Fibroblast of skin of right quadriceps (primary cell): ENCODE measurements at places on chromosomes 13 and 19.

DNA sequence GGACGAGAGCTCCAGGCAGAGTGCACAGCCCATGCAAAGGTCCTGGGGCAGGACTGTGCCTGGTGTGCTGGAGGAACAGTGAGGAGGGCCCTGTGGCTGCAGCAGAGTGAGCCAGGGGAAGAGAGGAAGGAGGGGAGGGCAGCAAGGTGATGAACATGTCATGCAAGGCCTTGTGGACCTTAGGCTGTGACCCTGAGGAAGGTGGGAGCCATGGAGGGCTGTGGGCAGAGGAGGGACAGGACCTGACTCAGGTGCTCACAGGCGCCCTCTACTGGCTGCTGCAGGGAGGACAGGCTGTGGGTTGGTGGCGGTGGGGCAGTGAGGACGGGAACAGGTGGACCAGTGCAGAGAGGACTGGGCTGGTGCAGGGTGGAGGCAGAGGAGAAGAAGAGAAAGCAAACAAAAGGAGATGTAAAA, 170.3 kb downstream of the PTPRS start:
- no peak for DNase-seq

GRCh38 chr19:32318884-32319520, 26.4 kb upstream of the ZNF507 start:
- DNase-seq = peak; percentile 3

GRCh38 chr19:47186446-47187334, 44.3 kb downstream of the BBC3 start:
- DNase-seq = no peak

DNA sequence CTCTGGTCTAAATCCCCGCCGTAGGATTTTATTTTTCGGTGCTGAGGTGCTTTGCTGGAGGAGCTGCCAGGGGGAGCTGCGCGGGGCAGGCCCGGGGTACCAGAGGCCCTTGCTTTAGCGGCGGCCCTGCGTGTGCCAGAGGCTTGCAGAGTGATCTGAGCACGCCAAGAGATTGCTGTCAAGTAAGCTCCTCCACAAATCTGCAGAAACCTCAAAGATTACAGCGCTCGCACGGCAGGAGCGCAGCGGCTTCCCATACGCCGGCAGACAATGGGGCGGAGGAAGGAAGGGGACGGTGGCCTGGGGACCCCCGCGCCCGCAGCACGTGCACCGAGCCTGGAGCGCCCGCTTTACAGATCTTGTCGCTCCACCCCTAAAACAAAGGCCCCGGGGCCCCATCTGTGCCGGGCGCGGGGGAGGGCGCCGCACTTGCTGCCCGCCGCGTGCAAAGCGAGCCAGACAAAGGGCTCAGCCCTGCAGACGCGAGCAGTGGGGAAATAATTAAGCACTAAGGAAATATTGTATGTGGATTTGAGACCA, 9.1 kb upstream of the C19orf12 start:
- peak; percentile 10 for DNase-seq

GRCh38 chr19:46520616-46521015, 24.9 kb upstream of the PNMA8B start:
- DNase-seq = no peak

GRCh38 chr13:112902101-112902651, 66.8 kb upstream of the MCF2L start:
- DNase-seq = no peak

DNA sequence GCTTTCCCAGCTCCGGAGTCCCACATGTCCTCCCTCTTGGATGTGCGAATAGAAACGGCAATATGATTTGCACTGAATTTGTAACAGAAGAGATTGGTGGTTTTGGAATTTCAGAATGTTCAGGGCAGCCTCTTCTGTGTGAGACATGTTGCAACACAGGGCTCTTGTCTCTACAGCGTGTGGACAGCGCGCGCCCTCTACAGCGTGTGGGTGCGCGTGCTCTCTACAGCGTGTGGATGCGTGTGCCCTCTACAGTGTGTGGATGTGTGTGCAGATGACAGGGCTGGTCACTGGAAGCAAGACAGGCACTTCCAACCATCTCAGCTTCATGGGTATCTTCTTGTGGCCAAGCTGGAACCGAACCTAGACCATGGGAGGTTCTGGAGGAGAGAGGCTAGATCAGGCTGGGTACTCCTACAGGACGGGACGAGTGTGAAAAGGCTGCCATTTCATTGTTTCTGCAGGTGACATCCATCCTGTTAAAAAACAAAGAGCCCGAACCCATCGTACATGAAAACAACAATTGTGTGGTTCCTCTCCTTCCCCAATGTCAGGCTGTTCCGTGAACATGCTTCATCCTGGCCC, 78.4 kb downstream of the TEX29 start:
- no peak for DNase-seq

DNA sequence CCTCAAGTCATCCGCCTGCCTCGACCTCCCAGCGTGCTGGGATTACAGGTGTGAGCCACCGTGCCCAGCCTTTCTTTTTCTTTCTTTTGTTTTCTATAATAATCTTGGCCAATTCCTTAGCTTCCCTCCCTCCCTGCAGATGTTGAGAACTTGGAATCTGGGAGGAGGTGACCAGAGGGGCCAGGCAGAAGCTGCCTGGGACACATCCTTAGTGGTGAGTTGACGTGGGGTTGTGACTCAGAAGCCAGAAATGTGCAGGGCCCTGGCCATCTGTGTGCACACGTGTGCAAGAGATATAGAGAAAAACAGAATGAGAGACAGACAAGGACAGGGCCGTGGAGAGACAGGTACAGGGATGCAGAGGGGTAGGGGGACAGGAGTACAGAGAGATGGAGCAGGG, 154.3 kb downstream of the SIPA1L3 start:
- DNase-seq = peak; percentile 84

DNA sequence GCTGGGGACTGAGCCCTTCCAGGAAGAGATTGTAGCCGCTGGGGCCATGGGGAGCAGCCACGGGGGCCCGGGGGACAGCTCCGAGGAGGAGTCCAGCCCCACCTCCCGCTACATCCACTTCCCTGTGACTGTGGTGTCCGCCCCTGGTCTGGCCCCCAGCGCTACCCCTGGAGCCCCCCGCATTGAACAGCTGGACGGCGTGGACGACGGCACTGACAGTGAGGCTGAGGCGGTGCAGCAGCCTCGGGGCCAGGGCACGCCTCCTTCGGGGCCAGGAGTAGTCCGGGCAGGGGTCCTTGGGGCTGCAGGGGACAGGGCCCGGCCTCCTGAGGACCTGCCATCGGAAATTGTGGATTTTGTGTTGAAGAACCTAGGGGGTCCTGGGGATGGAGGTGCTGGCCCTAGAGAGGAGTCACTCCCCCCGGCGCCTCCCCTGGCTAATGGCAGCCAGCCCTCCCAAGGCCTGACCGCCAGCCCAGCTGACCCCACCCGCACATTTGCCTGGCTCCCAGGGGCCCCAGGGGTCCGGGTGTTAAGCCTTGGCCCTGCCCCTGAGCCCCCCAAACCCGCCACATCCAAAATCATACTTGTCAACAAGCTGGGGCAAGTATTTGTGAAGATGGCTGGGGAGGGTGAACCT, 9.6 kb downstream of the IGFLR1 start:
- DNase-seq = no peak

DNA sequence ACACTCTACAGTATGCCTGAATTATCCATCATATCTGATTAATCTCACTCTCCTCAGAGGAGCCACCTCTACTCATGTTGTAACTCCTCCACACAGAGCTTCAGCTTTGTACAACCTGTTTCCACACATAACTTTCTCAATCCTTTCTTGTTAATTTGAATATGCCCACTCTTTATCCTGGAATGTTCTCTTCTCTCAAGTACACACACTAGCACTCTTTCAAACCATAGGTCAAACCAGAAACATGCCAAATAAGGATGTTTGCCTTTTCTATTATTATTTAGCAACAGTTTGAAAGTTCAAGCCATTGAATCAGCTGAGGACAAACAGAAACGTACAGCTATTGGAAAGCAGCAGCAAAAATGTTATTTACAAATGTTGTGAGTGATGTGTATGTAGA, 110.3 kb downstream of the MIPEP start:
- no peak for DNase-seq

DNA sequence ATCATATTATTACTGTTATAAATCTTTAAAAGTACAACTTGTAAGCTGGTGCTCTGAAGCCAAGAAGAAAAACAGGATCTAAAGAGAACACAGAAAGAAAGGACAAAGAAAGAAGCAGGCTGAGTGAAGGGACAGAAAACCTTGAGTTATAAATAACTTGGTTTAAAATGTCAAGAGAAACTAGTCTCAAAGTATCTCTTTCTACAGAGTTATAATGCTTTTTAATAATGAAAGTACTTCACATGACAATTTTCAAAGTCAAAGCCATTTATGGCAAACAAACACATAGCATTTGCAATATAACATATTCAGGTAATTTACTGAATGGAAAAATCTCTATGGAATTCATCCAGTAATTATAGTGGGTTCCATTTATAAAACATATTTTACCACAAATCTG, 33.4 kb downstream of the CAB39L start:
- DNase-seq = no peak

DNA sequence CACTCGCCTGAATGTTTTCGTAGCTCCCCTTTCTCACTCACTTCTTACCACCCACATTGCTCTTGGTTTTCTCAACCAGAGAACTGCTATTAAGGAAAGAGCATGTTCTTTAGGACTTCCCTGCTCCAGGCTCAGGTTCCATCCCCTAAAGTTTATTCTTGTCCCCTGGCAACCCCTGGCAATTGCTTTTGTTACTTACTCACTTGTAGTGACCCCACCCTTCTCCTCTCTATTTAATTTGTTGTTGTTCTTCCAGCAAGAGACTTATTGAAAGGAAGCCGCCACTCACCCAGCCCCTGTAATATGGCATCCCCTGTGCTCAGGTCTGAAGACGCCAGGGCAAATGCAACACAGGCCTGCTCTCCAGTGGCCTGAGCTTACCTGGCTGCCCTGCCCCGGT, 233.7 kb upstream of the SOX21 start:
- DNase-seq = no peak

GRCh38 chr13:24660023-24660741, 20.0 kb upstream of the ATP12A start:
- DNase-seq = no peak

GRCh38 chr19:2015608-2015950, at the start of gene BTBD2:
BTBD2 (minus strand) TSS chr19:2015714; CDS start chr19:2015703, 11 bp downstream.
- peak; percentile 79 for DNase-seq

GRCh38 chr19:1001538-1002166, 1.4 kb downstream of the GRIN3B start:
- no peak for DNase-seq

DNA sequence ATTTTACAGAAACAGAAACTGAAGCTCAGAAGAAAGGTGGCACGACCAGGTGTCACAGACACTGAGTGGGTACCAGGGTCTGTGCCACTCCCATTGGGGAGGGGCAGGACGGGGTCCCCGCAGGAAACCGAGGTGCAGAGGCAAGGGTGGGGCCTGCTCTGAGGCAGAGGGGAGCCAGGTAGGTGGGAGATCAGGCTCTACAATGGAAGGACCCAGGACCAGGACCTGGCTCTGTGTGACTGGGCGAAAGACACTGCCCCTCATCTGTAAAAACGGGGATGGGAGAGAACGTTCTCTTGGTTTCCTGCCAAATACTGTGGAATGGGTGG, 2.8 kb downstream of the PTGIR start:
- no peak for DNase-seq

- DNase-seq = no peak
Observed at GRCh38 chr13:67791047-67791446, 560.9 kb upstream of the PCDH9 start.

- DNase-seq = no peak
Observed at GRCh38 chr19:30760014-30760413, 387.8 kb downstream of the ZNF536 start.

DNA sequence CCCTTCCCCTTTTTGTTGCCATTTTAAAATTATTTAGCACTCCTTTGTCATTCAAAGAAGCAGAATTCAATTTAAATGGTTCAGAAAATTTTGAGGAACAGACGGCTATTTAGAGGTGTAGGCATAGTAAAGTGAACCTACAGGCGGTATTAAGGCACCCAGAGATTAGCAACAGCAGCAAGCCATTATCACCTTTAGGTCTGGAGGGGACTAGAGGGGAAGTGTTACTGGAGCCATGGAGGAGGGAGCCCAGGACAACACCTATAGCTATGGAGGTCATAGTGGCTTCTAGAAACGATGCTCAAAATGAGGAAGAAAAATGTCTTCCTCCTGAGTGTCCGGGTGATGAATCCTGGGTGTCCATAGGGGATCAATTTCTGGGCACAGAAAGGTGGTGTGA, 25.8 kb upstream of the MBNL2 start:
- no peak for DNase-seq

DNA sequence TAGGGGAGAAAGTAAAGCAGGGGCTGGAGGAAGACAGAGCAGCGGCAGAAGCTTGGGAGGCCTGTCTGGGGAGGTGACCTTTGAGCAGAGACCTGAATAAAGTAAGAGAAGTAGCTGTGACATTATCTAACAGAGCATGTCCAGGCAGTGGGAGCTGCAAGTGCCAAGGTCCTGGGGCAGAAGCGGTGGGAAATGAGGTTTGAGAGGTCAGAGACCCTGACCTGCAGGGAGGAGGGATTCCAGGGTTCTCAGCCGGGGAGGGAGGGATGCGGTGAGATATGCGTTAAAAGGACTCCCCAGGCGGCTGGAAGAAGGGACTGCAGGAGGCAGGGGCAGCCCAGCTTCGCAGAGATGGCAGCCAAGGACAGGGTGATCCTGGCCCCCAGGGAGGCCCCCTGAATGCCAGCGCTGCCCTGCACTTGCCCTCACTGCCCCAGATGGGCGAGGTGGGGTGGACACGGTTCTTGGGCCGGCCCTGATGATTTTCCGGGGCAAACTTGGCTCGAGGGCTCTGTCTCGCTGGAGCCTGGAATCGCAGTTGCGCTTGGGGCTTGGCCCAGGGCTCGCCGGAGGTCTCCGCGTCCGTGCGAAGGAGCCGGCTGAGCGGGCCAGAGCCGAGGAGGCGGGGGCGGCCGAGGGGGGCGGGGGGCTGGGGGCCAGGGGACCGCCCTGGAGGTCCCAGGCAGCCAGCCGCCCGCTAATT, 3.2 kb downstream of the CRLF1 start:
- DNase-seq = no peak

DNA sequence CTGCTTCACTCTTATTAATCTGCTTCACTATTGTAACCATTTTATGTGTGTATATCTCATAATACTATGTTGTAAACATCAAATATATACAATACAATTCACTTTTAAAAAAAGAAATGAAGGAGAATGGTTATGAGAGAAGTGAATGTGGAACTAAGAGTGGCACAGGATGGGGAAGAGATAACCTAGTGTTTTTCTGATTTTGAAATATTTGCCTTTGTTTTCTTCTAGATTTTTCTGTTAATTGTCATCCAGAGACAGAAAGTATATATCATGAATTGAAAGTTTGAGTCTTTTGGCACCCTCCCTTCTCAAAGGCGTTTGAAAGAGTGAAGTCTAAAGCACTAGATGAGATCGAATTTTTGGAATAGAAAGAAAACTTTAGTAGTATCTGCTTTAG, 2.8 kb downstream of the DNAJC3 start:
- no peak for DNase-seq

DNA sequence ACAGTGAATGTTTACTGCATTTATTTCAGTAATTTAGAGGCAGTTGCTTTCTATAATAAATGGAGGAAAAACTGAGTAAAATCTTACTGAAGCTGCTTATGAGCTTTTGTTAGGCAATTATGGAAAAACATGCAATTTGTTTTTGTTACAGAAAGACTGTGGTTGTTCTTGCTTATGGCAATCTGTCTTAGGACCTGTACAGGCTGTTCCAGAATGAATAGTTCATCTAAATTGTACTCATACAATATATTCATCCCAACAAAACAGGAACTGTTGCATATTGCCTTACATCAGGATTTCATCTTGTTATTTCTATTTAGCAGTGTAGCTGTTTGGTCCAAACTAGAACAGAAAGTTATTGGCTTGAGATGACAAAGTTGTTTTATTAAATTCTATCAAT, 199.2 kb downstream of the NALCN start:
- DNase-seq = no peak

- DNase-seq = peak; percentile 33
Observed at GRCh38 chr13:36096461-36097416, 34.4 kb downstream of the DCLK1 start.
